Stimulated activated CD4-positive, alpha-beta T cell treated with anti-CD3 and anti-CD28 coated beads, TNF-alpha, amount 100 ng/mL, for 24 hours (primary cell): ENCODE measurements at places on chromosomes 2 and 18.

GRCh38 chr2:158633261-158633660, 161.9 kb upstream of the DAPL1 start:
- DNase-seq, result no peak

DNA sequence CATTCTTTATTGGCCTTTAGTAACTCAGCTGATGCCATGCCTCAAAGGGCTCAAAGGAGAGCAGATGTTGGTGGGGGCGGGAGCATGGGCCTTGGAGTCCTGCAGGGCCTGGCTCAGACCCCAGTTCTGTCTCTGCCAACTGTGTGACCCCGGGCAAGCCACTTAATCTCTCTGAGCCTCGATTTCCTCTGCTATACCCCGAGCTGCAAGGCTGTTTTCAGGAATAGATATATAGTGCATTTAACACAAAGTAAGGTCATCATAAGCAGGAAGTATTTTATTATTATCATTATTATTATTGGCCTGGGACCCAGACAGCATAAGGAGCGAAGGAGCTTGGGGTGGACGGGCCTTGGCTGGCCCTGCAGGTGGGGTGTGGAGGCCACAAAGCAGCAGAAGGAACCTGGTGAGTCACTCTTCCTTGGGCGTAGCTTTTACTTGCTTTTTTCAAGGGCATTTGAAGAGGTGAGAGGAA, 162.7 kb downstream of the INHBB start:
- DNase-seq, result no peak

DNA sequence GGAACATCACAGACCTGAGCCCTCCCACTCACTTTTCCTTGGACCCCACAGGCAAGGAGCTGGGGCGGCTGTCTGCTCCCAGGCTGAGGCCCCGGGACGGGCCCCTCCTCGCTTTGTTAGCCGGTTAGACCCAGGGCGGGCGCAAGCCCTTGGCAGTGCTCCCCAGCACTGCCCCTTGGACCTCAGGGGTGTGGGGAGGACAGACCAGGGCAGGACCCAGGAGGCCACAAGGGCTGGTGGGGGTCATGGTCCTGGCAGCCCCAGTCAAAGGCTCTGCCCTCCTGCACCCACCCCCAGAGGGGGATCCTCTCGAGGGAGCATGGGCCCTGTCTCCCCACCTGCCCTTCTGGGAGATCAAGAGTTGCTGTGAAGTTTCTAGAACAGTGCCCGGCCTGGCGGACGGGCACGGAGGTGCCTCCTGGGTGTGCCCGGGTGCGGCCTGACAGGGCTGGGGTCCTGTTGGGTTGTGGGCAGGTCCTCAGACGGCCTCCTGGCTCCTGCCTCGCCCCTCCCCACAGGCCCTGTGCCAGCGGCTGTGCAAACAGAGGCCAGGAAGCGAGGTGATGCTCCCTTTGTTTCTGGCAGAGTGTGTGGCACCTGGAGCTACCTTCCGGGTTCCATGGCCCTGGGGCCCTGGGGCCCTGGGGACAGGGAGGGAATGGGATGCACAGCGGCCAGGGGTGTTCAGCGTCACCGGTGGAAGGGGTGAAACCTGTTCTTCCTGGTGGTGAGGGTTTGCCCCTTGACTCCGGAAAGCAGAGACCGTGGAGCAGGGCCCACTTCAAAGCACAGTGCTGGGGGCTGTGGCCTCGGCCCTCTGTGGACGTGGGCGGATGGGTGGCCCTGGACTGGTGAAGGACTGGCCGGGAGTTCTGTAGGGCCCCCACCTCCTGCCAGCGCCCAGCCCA, 2.9 kb upstream of the GAL3ST2 start:
- DNase-seq, result no peak

DNA sequence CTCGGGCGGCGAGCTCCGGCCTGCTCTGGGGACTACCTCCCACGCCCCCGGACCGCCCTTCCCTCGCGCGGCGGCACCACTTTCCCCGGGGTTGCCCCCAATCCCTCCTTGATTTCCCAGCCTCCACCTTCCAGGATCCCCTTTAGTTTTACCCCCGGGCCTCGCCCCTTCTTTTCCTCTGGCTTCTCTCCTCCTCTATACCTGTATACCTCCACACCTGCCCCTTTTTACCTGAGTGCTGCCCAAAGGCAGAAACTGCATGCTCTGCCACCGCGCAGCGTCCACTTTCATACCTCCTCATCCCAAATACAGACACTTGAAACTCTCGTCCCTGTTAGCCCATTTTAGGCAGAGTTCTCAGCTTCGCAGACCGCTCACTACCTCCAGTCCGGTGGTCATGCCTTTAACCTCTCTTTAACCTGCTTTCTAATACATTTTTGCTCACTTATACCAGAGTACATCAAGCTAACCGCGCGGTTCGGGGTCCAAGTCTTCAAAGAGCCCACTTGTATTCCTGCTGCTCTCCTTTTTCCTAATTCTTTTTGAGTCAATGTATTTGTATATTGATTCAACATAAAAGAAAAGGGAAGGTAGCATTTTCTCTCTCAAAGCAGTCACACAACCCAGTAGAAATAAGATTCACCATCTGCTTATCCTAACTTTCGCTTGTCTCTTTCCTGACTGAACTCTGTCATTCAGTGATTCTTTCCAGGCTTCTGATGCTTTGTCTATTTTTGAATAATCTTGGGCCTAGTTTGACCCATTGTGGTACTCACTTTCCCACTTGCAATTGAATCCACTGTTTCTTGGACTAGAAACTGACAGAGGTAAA, 901 bp downstream of the SPOPL start:
- no peak for DNase-seq

GRCh38 chr18:75173738-75174137, 35.2 kb downstream of the PTGR3 start:
- DNase-seq, result no peak
